Activated T-cell treated with anti-CD3 and anti-CD28 coated beads, Interleukin-2, amount 50 U/mL, for 72 hours (primary cell): ENCODE measurements at places on chromosomes 3 and 15.

DNA sequence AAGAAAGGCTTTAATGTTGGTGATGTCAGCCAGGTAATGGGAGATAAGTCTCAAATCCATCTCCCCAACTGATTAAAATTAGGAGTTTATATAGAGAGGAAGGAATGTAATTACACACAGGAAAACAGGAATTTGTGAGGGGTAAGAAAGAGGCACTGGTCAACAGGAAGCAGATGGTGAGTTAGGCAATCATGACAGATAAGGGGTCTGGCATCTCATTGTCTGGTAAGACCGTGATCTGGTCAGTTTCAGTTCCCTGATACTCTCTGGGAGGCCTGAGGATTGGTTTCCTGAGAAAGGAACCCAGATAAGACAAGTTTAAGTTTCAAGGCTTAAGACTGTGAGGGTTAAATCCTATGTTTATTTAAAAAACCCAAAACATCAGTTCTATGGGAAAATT lies 414.7 kb upstream of the ARRDC4 start:
- DNase-seq, result no peak

DNA sequence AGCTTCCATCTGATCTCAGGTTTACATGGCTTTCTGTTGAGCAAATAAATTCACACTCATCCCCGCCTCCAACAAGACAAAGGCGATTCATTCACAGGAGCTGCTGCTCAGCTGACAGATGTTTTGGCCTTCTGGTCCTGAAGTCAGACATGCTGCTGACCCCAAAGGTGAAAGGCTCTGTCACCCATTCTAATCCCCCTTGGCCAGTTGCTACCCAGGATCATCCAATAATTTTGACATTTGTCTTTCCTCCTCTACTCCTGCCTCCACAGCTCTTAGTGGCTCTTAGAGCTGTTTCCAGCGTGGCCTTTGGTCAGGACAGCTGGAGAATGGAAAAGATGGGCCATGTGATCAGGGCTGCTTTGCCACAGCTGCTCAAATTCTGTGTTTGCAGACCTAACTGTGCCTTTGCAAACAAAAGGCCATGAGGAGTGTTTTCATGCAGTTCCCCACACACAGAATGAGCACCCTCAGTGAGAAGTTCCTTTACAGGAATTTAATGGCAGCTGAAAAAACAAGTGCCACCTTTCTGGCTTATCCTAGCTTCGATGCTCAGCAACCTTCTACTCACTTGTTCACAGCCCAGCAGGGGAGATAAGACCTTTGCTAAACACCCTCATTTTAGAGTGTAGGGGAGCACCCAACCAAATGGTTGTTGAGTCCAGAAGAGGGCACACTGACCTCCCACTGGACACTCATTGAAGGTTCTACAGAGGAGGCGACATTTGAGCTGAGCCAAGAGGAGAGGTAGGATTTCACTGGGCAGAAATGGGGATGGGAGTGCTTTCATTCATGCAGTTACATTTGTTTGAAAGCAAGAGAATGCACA lies 39.0 kb downstream of the CYP19A1 start:
- DNase-seq, result no peak

- no peak for DNase-seq
Measured at GRCh38 chr3:52690560-52690959, 4.7 kb downstream of the GNL3 start.

DNA sequence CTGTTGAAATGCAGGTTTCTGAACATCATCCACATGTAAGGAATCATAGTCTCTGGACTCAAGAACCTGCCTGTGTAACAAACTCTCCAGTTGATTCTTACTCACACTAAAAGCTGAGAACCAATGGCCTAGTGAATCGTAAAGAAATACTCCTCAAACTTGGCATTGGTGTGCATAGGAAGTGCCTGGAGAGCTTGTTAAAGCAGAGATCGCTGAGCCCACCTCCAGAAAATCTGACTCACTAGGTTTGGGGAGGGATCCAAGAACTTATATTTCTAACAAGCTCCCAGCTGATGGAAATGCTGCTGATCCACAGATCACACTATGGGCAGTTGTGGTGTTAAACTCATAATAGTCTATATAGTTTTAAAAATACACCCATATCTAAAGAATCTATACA lies 55.8 kb upstream of the LMCD1 start:
- no peak for DNase-seq

- no peak for DNase-seq
Measured at GRCh38 chr3:126446301-126446700, 29.4 kb downstream of the ZXDC start.
